ENCODE measurements at places on chromosomes 16 and 17.
A peak's percentile ranks its signal among the peaks of the same experiment; 100 is the strongest.

GRCh38 chr17:77810536-77810935 is 148.0 kb upstream of the TNRC6C start:
- no peak for DNase-seq

- peak; percentile 37 for DNase-seq
These were observed 36.1 kb upstream of the ZC3H18 start for GRCh38 chr16:88533932-88534637.

- DNase-seq: no peak
These were observed 7.7 kb downstream of the CBX4 start for GRCh38 chr17:79831265-79832217.

GRCh38 chr16:65538976-65539375 is 417.1 kb upstream of the CDH11 start:
- no peak for DNase-seq

- no peak for DNase-seq
These were observed 7.4 kb downstream of the HS3ST3A1 start for GRCh38 chr17:13594310-13594709.

GRCh38 chr16:16828913-16829398 is 450.0 kb downstream of the NPIPA7 start:
- DNase-seq: no peak

DNA sequence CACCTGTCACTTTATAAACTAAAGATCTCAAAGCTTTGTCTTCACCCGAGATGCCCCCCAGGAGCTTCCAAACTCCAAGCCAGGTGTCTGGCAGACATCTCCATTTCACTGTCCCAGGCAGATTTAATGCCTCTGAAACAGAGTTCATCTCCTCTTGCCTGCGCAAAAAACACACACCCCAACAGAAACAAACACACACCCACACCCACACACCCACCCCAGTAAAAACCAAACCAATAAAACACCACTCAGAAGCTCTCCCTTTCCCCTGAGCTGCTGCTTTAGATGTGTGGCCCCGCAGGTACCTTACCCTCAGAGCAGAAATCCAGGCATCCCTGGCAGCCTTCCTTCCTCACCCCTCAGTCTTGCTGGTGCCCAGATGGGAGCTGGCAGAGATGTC is 14.4 kb downstream of the SEC14L1 start:
- no peak for DNase-seq

GRCh38 chr16:56911771-56912571 is 20.0 kb upstream of the HERPUD1 start:
- no peak for DNase-seq

GRCh38 chr16:81448154-81449131 is 3.8 kb downstream of the CMIP start:
- DNase-seq: no peak

DNA sequence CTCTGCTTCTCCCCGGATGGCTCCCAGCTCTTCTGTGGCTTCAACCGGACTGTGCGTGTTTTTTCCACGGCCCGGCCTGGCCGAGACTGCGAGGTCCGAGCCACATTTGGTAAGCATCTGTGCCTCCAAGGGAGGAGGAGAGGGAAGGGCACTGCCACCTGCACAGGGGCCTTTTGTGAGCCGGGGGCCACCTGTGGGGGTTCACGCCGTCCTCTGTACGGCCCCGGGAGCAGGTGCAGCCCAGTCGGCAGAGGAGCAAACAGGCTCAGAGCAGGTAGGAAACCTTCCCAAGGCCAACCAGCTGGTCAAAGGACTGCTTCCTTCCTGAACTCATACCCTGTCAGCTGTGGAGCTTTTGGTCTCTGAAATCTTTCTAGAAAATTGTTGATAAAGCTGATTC is 3.3 kb upstream of the EFNB3 start:
- DNase-seq: no peak

DNA sequence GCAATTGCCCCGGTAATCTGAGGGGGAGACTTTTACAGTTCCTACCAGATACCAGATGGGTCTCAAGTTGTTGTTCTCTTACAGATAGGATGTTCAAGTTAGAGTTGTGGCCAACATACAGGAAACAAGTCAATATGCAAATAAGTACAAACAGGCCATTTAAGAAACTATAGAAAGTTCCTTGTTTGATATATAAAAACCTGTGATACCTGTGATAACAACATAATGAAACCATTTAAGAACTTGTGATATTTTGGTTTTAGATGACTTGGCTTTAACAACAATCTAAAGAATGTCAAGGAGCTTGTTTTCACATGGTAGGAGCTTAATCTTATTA is 16.8 kb downstream of the CDR2 start:
- DNase-seq: no peak

GRCh38 chr17:77365584-77366186 is 224.9 kb downstream of the SEC14L1 start:
- DNase-seq: peak; percentile 88

- no peak for DNase-seq
These were observed 1.8 kb downstream of the MARVELD3 start for GRCh38 chr16:71627731-71628181.

DNA sequence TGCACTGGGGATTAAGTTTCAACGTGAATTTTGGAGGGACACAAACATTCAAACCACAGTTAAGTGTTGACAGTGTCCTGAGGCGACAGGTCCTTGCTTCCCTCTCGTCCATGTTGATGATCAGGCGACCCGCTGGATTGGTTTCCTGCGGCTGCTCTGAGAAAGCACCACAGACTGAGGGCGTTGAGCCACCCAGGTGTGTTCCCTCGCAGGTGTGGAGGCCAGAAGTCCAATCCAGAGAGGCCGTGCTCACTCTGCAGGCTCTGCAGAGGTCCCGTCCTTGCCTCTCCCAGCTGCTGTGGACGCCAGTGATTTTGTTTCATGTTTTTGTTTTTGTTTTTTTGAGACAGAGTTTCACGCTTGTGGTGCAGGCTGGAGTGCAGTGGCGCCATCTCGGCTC is 22.4 kb upstream of the CBX2 start:
- DNase-seq: no peak

DNA sequence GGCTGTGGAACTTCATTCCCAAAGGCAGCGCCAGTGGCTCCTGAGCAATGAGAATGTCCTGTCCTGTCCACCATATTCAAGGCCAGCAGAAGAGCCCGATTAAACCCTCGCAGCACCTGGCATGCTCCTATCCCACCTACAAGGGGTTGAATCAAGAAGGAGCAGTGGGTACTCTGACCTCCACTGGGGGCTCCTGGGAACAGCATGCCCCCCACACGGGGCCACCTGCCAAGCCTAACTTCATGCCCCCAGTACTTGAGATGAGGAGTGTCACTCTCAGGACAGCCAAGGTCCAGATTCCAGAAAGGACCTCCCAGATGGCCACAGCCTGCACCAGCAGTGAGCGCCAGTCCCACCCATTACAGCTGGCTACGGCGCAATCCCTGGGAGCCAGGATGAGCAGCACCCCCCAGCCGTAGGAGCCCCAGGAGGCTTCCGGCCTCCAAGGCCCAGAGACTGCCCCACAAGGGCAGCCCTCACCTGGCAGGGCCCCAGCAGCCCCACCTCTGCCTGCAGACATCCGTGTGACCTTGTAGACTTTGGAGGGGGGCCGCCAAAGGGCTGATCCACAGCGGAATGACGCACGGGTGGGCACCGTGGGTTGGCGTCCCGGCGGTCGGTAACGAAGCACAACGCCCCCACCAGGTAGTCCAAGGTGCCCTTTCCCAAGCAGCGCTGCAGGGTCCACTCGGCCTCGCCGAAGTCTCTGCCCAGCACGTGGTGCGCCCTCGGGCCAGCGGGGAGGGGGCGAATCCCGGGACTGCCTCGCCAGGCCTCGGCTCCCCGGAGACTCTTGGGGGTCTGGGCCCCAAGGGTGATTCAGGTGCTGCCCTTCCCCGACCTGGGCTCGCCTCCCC is 1.0 kb upstream of the MPDU1 start:
- DNase-seq: no peak

GRCh38 chr16:67034487-67034886 is 5.5 kb downstream of the CBFB start:
- no peak for DNase-seq

All from NCI-H2107 (cell line).